GM20000 (cell line): ENCODE measurements at places on chromosomes 2 and 18.

GRCh38 chr18:80229363-80229762 is 18.0 kb downstream of the PARD6G start:
- no peak for DNase-seq

GRCh38 chr18:69388222-69388621 is 12.5 kb upstream of the DOK6 start:
- DNase-seq, result no peak

GRCh38 chr2:3323360-3324035 is 54.1 kb downstream of the EIPR1 start:
- DNase-seq, result no peak

DNA sequence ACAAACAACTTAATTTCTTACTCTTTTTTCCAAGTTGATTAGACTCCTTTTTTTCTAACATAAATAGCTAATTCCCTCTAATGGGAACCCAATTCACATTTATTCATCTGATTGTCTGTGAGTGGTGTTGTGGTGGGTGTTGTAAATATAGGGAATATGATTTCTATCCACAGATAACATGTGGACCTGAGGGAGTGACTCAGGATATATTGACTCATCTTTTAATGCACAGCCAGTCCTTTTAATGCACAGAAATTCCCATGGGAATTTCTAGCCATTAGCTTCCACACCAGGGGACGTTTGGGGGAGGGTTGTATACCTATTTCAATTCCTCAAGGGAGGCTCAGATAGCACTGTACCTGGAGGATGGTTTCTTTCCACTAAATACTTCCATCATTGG is 1339.6 kb upstream of the LRRTM1 start:
- no peak for DNase-seq

DNA sequence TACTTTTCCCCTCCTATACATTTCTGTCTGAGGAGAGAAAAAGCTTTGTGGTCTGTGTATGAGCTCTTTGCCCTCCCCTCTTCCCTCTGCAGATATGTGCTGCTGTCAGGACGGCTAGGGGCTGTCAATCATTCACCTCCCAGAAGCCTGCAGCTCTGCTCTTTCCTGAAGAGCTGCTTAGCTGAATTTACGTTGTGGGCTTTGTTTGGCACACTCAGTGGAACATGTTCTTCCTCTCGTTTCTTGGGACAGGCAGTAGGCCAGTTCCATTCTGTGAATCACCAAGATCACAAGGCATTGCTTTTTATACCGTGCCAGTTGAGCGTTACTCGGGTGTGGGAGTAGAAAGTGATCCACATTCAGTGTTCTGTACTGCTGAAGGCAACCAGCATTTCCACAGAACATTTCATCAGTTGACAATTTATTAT is 136.7 kb downstream of the LAMA3 start:
- DNase-seq, result no peak

GRCh38 chr2:198374375-198375082 is 570.1 kb downstream of the PLCL1 start:
- DNase-seq, result peak; percentile 10

DNA sequence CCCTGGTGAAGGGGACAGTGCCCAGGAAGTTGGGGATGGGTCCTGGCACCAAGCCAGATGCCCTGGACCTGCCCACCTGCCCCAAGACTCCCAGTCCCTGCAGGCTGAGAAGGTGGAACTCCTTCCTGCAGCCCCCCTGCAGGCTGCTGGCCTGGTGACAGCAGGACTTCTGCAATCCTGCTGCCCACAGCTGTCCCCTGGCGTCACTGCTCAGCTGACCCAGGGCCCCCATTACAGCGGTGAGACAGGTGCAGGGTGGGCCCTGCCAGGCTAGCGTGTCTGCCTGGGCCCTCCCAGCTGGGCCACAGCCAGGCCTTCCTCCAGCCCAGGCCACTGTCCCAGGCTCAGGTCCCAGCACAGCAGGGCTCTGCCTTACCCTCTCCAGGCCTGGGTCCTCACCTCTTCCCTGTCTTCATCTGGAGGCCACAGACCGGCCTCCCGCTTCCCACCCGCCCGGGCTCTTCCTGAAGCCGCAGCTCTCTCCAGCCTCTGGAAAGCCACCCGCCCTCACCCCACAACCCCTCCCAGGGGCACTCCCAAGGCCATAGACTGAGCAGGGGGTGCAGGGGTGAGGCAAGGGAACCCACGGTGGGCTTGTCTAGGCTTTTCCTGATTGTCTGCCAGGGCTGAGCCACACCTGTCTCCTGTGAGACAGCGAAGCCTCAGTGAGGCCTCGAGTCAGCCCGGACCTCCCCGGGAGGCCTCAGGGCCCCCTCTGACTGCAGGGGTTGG is 8.8 kb upstream of the ERFE start:
- DNase-seq, result no peak

GRCh38 chr2:16302431-16303272 is 362.3 kb downstream of the MYCN start:
- DNase-seq, result no peak

DNA sequence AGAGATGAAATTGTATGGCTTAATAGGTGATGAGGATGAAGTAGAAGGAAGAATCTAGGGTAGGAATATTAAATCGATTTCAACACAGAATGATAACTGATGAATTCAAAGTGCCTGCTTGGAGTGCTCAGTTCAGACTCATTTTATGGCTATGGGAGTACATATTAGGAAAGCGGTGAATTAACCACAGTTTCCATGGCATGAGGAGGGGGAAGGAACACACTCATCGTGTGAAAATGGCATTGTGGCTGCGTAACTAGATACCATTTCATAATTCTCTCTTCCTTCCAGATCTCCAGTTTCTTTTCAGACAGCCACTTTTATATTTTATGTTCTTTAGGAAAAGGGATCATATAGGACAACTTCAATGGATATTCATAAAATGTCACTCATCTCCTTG is 232.3 kb upstream of the KCNJ3 start:
- DNase-seq, result no peak

- peak; percentile 67 for DNase-seq
Observed at GRCh38 chr18:58806826-58807714, 57.6 kb upstream of the ZNF532 start.

- DNase-seq, result peak; percentile 54
Observed at GRCh38 chr2:29110916-29111535, 4.2 kb upstream of the CLIP4 start.
